ENCODE measurements at places on chromosomes 2 and 18.

- no peaks in the 10 kb centered on the region for H3K4me1 ChIP-seq
- H3K4me3 ChIP-seq, result no peak overlapping the region
- H3K27me3 ChIP-seq, result no peaks in the 10 kb centered on the region
- DNase-seq, result no peak
Measured at GRCh38 chr2:67002618-67003371, 394.3 kb upstream of the ETAA1 start.

GRCh38 chr2:60426880-60427279, 126.6 kb downstream of the BCL11A start:
- H3K4me3 ChIP-seq, result no peak overlapping the region
- H3K4me1 ChIP-seq, result no peaks in the 10 kb centered on the region
- DNase-seq, result no peak
- H3K27ac ChIP-seq, result no peak overlapping the region
- no peaks in the 10 kb centered on the region for H3K36me3 ChIP-seq

DNA sequence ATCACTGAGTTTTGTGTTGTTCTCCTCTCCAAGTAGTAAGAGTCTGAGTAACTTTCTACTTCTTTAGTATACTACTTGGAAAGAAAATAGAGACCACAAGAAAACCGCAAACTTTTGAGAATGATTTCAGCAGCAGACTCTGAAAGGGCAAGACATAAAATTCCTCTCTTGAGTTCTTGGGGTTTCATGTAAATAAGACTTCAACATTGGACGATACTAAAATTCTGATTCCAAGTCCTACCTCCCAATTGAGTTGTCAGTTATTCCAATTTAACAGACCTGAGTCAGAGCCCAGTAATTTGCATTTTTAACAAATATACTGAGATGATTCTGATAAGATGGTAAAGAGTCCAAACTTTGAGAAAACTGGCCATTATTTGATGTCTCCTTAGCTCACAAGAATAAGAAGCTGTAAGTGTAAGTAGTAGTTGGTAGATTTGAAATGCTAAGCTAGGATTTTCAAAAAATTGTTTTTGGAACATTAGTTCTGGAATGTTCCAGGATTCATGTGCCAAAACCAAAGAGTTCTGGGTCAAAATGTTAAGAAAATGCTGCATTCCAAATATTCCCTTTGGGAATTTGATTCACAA, 261.6 kb upstream of the SPOPL start:
- no peak for DNase-seq
- peaks cover 7% of the 10 kb centered on the region for H3K4me1 ChIP-seq
- H3K27me3 ChIP-seq, result no peaks in the 10 kb centered on the region
- no peak overlapping the region for H3K27ac ChIP-seq

DNA sequence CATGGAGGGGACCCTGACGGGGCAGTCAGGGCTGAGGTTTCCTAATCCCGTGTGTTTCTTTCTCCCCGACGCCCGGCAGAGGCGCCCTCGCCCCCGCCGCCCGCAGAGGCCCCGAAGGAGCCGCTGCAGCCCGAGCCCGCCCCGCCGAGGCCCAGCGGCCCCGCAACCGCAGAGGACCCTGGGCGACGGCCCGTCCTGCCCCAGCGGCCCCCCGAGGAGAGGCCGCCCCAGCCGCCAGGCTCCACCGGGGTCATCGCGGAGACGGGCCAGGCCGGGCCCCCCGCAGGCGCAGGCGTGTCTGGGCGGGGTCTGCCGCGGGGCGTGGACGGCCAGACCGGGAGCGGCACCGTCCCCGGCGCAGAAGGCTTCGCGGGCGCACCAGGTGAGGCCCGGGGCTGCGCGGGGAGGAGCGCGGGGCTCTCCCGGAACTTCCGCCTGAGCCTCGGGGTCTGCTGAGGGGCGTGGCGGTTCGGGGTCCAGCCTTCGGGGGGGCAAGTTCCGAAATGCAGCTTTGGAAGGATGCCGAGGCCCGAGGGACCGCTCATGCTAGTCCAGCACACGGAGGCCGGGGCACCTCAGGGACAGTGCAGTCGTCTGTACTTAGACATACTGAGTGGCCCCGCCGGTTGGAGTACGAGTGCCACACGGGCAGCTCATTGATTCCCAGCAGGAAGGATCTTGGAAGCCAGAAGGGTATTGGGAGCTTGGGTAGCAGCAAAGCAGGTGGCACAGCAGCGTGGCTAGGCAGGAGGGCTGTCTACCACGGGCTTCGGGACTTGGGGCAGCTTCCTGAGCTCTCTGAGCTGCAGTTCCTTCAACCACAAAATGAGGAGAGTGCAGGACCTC, 60.1 kb downstream of the EMILIN2 start:
- no peaks in the 10 kb centered on the region for H3K4me1 ChIP-seq
- H3K4me3 ChIP-seq, result no peak overlapping the region
- DNase-seq, result no peak
- no peak overlapping the region for H3K27ac ChIP-seq
- no peaks in the 10 kb centered on the region for H3K36me3 ChIP-seq

Data from PC-9 (cell line).